Fibroblast of the aortic adventitia (primary cell): ENCODE measurements at places on chromosomes 3 and 15. TPM values are rescaled to one million over a fixed set of nuclear protein-coding genes. Genes with fewer than 3 reads are reported as not detected.

The IL17RD gene
- 9.5 and 13.6 TPM in 2 replicates for total RNA-seq

The USP50 gene
- 0.72 TPM in 1 of 2 replicates, not detected in the other for total RNA-seq

The SLC12A8 gene
- total RNA-seq = 13.4 and 15.5 TPM in 2 replicates

The NDN gene
- 28.4 and 89.0 TPM in 2 replicates for total RNA-seq

The FRMD4B gene
- total RNA-seq = 0.81 and 1.6 TPM in 2 replicates

The SLC51A gene
- not detected in 2 replicates for total RNA-seq

The C3orf52 gene
- total RNA-seq = 4.4 and 10.7 TPM in 2 replicates

The PLA2G4F gene
- total RNA-seq = not detected in 2 replicates

The TF gene
- total RNA-seq = under 0.01 and 4.0 TPM in 2 replicates

The ST8SIA2 gene
- 0.25 TPM in 1 of 2 replicates, not detected in the other for total RNA-seq

The NPHP3 gene
- 33.2 and 48.9 TPM in 2 replicates for total RNA-seq

The TGM5 gene
- not detected in 2 replicates for total RNA-seq

The SPRED1 gene
- 36.2 and 55.1 TPM in 2 replicates for total RNA-seq

The ADPGK gene
- total RNA-seq = 43.9 and 86.1 TPM in 2 replicates
